Glomerular endothelial cell (primary cell): ENCODE measurements at places on chromosomes 1 and 21. TPM values are rescaled to one million over a fixed set of nuclear protein-coding genes. Genes with fewer than 3 reads are reported as not detected.

Gene ZNF695
- 0.87 and 2.3 TPM in 2 replicates for total RNA-seq

Gene LCE1E
- total RNA-seq: not detected in 2 replicates

Gene CFHR1
- not detected in 2 replicates for total RNA-seq

Gene TAL1
- total RNA-seq: 20.4 and 23.2 TPM in 2 replicates

Gene BROX
- 34.8 and 50.8 TPM in 2 replicates for total RNA-seq

Gene HMGCS2
- not detected in 2 replicates for total RNA-seq

Gene IFFO2
- total RNA-seq: 34.4 and 36.6 TPM in 2 replicates

Gene RXRG
- total RNA-seq: not detected in 2 replicates

Gene SEMA6C
- 20.2 and 28.1 TPM in 2 replicates for total RNA-seq
